ENCODE measurements at places on chromosomes 7 and 10.

DNA sequence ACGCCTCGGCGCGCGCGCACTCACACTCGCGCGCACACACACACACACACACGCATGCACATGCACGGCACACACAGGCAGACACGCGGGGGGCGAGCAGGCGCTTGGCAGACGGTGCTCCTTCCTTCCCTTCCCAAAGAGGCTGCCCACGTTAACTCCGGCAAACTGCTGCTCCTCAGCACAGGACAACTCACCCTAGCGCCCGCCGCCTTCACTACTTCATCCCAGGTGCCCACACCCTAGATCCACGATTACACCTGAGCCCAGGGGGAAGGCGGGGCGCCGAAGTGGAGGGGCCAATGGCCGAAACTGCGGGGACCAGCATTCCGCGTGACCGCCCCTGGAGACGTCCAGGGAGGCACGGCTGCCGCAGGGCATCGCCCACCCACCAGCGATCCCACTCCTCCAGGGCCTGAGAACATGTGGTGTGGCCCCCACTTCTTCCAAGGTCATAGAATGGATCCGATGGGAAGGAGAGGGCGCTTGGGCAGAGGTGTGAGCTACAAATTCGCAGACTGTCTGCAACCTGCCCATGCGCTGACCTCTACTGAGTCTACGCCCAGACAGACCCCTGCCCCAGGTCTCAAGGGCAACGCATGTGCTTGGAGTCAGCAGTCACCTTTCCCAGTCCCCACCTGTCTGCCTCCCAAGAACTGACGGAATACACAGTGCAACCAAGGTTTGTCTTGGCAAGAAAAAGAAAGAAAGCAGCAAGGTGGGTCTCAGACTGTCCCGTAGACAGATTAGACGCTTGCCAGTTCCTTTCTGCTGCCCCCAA lies 74.6 kb downstream of the CALN1 start:
- no peak for DNase-seq

DNA sequence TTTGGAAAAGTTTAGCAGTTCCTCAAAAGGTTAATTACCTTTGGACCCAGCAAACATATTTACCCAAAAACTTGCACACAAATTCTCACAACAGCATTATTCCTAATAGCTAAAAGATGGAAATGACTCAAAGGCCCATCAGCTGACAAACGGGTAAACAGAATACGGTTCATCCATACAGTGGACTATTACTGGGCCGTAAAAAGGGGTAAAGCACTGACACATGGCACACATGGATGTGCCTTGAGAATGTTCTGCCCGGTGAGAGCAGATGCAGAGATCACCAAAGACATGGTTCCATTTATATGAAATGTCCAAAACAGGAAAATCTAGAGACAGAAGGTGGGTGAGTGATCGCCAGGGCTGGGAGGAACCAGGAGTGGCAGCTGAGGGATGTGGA lies 95.2 kb upstream of the DNAJB6 start:
- no peak for DNase-seq

- DNase-seq, result no peak
Observed at GRCh38 chr7:140161047-140161446, 15.7 kb downstream of the KDM7A start.

GRCh38 chr7:24102988-24103387 lies 181.0 kb upstream of the NPY start:
- no peak for DNase-seq

DNA sequence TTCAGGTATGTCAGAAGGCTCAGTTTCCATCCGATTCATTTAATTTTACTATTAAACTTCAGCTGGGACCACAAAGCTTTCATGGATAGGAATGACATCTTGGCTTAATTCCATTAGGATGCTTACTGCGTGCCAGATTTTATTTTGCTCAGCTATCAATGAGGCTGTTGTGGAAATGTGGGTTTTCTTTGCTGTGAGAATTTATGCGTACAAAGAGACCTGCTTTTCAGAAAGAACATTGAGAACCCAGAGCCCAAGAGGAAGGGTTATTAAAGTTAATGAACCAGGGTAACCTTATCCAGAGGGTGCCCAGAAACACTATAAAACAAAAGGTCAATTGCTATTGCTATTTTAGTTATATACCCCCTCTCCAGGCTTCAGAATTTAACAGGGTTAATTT lies 98.3 kb downstream of the MKLN1 start:
- DNase-seq, result no peak

GRCh38 chr10:118978316-118978997 lies 51.1 kb upstream of the NANOS1 start:
- no peak for DNase-seq

DNA sequence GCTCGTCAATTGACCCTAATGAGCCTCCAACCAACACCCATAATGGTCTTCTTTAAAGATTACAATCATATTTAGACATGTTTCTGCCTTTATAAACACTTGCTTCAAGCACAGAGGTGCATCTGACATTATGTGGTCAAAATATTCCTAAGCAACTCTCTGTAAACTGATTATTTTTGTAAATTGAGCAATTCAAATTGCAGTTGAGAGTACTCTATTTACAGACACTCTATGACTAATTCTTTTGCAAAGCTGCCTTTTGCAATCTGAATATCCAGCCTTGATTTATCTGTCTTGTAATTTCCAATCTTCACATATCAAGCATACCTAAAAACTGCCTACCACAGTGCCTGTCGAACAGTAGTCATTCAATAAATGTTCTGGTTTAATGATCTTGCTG lies 112.0 kb downstream of the PDE1C start:
- no peak for DNase-seq

DNA sequence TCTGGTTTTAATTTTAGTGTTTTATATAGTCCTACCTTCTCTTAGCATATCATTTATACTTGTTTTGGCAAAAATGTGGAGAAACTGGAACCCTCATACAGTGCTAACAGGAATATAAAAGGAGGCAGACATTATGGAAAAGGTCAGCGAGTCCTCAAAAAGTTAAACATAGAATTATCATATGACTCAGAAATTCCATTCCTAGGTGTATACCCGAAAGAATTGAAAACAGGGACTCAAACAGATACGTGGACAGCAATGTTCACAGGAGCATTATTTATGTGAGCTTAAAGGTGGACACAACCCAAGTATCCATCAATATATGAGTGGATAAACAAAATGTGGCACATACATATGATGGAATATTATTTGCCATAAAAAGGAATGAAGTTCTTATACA lies 51.5 kb downstream of the VAX1 start:
- no peak for DNase-seq

DNA sequence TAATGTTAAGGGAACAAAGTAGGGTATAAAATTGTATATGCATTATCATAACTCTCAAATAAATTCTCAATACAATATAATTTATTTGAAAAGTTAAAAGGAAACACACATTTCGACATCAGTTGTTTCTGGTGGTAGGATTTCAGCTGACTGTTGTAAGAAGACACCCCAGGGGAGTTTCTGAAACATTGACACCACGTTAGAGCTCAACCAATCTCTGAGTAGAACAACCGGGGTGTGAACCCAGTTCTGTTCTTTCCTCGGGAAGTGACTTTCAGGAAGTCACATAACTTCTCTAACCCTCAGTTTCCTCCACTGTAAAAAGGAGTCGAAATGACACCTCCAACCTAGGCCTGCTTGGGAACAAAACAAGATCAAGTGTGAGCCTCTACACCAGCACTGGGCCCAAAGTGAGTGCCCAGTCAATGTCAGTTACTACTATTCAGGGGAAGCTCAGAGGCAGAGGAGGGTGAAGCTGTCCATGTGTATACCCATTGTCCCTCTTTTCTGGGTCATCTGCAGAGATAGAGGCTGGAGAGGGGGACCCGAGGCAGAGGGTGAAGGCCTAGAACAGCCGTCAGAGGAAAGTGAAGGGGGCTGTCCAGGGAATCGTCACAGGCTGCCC lies 67.1 kb downstream of the AOAH start:
- DNase-seq, result no peak

- DNase-seq, result no peak
Observed at GRCh38 chr10:24262929-24263590, 54.1 kb downstream of the KIAA1217 start.

GRCh38 chr7:120718361-120718760 lies 139.6 kb downstream of the TSPAN12 start:
- DNase-seq, result no peak

DNA sequence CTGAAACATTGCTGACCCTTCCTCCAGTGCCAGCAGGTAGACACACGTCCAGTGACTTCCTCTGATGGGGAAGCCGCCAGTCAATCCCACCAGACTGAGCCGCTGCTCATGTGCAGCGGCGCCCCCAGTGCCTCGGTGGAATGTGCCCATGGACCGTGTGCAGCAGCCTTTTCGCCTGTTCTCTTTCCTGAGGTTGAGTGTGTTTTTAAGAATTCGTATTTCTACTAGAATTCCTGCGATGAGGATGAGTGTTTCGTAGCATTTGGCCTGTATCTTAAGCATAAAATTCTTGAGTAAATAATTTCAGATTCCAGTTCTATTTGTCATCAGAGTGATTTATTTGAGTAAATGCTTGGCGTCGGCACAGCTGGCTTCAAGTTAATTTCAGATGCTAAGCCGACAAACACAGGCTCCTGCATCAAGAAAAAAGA lies 35.4 kb downstream of the BNIP3 start:
- peak; percentile 68 for DNase-seq

DNA sequence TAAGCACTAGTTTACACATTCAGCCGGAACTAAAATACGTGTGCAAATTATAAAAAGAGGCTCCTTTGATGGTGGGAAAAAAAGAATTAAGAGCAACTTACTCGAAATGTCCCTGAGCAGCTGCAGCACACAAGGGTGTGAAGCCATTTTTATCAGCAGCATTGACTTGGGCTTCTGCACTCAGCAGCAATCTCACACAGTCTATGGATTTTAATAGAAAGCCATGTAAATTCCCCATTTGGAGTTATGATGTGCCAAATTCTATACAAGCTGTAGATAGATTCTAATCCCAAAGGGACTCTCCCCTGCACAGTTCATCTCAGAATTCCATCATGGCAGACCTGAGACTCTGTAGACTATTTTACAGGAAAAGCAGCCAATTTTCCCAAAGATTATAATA lies 90.5 kb downstream of the CTTNBP2 start:
- no peak for DNase-seq

DNA sequence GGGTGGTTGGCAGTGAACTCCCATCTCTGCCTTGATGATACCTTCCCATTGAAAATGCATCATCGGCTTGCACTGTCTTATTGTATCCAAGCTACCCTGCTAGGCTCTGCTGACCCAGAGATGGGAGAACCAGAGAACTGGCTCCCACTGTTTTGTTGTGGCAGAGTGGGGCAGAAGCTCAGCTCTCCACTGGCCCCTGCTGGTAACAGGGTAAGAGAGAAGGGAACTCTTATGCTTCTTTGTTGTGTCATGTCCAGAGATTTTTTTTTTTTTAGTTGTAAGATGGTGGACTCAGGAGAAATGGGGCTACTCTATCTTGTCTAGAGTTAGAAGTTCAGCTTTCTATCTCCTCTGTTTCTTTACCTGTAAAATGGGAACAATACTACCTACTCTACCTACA lies 100.5 kb upstream of the SDK1 start:
- DNase-seq, result no peak

GRCh38 chr7:8871716-8872115 lies 438.3 kb downstream of the NXPH1 start:
- no peak for DNase-seq

DNA sequence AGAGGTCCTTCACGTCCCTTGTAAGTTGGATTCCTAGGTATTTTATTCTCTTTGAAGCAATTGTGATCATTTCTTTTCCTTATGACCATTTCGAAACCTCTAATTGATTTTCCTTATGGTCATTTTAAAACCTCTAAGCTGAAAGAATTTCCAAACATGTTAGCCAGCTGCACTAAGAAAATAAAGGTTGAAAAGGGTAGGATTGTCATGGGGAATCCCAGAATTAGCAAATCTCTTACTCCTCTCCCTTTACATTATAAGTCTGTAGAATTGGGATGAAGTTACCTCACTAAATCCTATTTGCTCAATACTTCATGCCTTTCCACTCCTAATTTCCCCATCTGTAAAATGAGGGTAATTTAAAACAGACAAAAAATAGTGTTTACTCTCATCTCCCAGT lies 79.5 kb downstream of the FAM185A start:
- no peak for DNase-seq

DNA sequence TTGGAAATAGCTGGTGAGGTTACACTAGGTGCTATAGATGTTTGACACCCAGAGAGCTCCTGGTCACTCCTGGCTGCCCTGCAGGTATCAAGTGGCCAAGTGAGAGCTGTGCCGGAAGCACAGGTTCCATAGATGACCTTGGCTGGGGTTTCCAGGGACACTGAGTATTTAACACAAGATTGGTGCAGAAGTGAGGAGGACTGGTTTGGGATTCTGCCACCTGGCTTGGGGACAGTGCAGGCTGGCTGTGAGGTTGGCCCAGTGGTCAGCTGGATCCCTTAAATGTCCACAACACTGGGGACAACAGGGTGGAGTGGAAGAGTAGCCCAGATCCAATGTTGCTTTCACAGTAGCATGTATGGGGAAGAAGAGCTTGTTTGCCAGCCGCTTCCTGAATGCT lies 5.3 kb upstream of the ACHE start:
- DNase-seq, result no peak

- DNase-seq, result no peak
Observed at GRCh38 chr7:123977081-123977480, 52.0 kb downstream of the SPAM1 start.

GRCh38 chr7:27220440-27220955 lies 20.6 kb upstream of the HOXA13 start:
- DNase-seq, result no peak

GRCh38 chr7:74217455-74218342 lies 7.9 kb downstream of the LAT2 start:
- no peak for DNase-seq

DNA sequence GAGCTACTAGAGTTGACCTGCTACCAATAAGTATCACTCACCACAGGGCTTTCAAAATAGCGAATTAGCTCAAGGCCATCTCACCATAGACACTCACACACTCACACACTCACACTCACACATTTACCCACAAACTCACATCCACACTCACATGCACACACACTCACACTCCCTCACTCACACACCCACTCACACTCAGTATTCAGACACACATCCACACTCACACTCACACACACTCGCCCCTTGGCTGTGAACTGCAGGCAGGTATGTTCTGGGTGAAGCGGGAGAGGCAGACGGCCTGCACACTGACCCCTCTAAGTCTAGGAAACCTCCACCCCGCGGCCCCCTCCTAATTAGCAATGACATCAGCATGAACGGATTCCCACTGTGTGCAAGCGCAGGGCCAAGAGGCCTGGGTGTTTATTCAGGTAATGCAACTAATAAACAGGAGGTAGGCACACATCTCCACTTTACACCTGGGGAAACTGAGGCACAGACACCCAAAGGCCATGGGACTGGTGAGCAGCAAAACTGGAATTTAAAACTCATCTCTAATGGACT lies 94.6 kb downstream of the ADARB2 start:
- DNase-seq, result no peak

GRCh38 chr10:129744134-129745111 lies 219.7 kb downstream of the EBF3 start:
- DNase-seq, result no peak

DNA sequence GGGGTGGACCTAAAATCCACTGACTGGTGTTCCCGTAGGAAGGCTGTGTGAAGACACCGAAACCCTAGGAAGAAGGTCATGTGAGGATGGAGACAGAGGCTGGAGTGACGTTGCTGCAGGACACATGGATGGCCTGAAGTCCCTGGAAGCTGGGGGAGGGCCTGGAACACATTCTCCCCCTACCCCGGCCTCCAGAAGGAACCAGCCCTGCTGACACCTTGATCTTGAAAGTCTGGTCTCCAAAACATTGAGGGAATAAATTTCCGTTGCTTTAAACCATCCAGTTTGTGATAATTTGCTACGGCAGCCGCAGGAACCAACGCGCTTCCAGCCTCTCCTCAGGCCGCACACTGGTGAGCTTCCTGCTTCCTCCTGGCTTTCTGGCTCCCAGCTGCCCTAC lies 288.2 kb downstream of the GLRX3 start:
- no peak for DNase-seq
